ENCODE measurements at places on chromosomes 6 and 20.

- no peak for DNase-seq
Measured at GRCh38 chr20:53412577-53413185, 181.0 kb downstream of the ZNF217 start.

DNA sequence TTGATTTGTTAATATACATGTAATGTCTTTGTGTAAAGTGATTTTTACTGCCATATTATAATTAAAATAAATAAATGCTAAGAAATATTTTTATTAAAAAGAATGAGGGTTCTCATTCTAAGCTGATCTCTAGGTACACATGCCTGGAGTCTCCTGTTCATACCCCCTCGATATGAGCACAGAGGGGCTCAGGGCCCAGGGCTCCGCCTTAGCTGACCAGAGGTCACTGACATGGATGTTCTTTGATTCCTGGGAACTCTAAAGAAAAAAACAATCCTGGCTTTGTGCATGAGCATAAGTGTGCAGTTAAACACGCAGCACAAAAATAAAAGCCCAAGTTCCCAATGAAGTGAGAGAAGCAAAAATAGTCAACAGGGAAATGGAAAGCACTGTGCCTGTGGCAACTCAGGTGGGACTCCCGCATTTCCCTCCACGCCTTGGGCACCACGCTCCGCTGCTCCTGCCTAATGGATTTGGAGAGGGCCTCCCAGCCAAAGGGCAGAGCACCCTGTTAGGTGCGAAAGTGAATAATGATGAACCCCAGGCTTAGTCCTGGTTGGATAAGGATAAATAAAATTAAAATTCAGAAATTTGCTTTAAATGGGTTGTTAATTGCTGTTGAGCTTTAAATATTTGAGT lies 33.3 kb upstream of the QKI start:
- DNase-seq: no peak

GRCh38 chr6:13709689-13710551 lies 1.7 kb downstream of the RANBP9 start:
- DNase-seq: no peak

DNA sequence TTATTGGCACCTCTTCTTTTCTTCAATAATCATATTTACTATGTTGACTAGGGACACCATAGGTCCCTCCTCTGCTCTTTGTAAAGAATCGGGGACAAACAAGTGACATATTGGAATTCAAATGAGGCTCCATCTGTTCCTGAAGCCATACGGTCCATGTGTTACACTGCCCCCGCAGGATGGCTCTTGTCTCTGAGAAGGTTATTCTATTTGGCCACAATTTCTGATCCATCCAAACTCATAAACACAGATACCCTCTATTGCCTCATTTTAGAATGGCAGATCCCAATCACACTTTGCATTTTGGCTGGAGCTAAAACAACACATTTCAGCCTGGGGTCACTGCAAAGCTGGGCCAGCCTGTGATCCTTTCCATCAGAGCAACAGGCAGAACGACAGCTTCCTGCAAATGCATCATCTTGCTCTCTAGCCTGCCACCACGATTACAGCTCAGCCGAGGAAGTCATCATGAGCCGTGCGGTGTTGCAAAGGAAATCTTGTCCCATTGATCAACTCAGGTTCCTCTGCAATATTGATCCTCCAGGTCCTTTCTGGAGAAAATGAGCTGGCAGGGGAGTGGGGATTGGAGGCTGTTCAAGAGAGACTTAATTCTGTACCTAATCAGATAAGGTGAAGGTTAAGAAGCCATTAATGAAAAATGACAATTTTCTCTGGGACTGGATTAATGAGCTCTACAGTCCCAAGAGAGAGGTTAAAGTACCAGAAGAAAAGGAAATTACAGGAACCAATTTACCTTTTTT lies 73.1 kb downstream of the AGPAT4 start:
- DNase-seq: no peak

DNA sequence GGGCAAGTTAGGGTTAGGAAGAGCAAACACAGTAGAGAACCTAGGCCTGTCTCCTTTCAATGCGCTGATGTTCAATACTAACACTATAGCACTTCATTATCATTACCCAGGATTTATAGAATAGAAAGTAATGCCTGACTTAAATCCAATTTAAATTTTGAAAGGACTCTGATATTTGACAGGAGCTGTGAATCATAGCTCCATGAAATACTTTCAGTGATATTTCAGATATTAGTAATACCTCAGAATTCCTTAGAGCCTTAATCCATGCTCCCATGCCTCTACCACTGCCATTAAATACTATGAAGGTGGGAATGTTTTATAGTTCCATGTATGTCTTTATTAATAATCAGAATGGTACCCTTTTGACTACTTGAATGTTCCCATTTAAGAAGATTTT lies 530.2 kb downstream of the BCKDHB start:
- DNase-seq: no peak

GRCh38 chr6:111985202-111985731 lies 68.6 kb upstream of the CCN6 start:
- DNase-seq: no peak

GRCh38 chr6:63492476-63492875 lies 79.8 kb upstream of the LOC128125822 start:
- DNase-seq: no peak

- no peak for DNase-seq
Measured at GRCh38 chr6:157117431-157118095, 205.8 kb downstream of the TMEM242 start.

DNA sequence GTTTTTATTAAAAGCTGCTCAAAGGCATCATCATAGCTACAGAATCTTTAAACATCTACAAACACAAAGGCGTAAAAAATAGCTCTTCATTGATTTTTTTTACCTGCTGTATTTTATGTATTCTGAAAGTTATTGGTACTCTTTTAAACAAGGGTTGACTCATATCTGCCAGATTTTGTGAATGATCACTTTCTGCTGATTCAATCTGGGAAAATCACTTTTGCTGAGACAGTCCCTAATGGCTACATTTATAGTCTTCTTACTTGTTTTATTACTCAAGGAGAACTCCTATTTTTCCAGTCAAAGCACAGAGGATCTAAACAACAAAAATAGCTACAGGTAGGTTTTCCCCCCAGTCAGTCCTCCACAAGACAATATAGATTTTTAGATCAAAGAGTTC lies 739.0 kb downstream of the CBLN4 start:
- DNase-seq: no peak

DNA sequence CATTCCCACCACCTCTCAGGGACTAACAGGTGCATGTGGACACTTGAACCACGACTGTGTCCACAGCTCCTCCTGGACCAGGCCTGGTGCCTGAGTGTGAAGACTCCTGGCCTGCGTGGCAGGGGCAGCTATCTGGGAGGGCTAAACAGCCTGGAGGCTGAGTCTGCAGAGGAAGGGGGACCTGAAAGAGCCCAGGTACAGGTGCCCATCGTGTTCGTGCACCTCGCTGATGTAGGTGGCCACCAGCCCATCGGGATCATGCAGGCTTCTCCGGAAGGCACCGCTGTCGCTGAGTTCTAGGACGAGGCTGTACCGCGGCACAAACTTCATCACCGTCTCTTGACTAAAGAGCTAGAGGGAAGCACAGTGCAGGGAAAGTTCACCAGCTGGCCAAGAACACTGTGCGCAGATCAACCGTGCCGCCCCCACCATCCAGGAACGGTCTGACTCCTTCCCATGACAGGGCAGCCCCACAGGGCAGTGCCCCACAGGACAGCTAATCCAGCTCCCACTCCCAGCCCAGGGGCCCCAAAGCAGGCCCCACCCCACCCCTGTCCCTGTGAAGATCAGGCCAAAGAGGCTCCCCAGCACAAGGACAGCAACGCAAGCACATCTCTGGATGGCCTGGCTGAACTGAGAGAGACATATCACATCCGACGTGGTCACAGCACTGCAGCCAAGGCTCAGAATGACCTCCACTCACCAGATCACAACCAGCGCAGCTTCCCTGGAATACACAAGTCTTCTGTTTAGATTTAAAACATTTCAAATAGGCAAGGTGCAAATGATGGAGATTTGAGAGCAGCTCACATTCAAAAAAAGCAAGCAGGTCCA lies 14.8 kb downstream of the CST7 start:
- no peak for DNase-seq

DNA sequence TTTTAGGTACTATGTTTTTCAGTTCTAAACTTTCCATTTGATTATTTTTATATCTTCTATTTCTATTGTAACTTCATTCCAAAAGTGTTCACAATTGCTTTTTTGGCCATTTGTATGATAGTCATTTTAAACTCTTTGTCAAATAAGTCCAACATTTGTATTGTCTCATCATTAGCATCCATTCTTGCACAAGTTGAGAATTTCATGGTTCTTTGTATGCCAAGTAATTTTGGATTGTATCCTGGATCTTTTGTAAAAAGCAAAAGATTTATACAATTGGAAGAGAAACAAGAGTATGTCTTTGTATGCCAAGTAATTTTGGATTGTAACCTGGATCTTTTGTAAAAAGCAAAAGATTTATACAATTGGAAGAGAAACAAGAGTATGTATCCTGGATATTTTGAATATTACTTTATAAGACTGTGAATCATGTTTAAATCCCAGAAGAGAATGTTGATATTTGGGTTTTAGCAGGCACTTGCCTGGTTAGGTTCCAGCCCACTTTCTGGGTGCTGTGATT lies 36.9 kb upstream of the NT5E start:
- no peak for DNase-seq

DNA sequence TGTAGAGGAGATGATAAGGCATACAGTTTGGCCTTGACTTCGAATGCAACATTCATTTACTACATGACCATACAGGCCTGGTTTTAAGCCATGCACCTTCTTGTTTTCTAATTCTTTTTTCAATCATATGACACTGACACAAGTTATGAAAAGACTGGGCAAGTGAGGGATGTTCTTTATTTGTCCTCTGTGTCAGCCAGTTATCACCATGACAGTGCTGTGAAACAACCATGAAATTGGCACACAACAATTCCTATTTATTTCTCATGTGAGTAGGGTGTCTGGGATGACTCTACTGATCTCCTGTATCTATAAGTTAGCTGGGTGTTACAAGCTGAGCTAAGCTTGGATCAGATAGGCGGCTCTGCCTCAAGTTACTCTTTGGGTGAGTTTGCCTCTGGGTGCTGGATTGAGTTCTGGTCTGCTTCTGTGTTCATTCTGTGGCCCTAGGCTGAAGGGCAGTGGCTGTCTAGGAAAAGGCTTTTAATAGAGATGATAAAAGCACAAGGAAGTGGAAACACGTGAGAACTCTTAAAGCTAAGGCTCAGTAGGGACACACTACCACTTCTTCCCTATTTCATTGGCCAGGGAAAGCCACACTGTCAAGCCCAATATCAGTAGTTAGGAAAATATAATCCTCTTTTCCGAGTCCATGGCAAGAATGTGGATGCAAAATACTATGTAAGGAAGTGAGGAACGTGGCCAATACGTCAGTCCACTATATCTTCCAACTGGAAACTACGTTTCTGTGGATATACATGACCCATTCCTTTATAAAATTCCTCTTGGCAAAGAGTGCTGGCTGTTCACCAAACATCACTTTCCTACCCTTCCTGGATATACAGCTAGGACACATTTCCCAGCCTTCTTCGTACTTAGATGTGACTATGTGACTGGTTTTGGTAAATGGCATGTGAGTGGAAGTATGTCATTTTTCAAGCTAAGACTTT lies 126.2 kb upstream of the RNF24 start:
- no peak for DNase-seq

DNA sequence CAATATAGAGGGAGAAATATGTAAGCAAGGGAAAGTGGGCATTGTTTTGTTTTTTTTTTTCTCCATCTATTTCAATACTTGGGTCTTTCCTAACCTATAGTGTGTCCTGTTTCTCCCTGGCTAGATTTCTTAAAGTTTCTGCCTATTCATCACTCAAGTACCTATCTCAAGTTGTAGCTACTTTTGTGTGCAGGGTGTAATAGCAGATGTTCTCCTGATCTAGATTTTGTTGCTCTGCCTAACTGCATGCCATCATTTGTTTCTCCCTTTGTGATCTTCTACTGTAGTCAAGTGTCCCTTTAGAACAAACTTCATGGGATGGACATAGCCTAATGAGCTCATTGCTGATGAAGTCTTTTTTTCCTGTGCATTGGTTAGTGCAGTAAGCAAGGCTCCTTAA lies 45.8 kb downstream of the TOP1 start:
- no peak for DNase-seq
